ENCODE measurements at places on chromosomes 5 and 9.

DNA sequence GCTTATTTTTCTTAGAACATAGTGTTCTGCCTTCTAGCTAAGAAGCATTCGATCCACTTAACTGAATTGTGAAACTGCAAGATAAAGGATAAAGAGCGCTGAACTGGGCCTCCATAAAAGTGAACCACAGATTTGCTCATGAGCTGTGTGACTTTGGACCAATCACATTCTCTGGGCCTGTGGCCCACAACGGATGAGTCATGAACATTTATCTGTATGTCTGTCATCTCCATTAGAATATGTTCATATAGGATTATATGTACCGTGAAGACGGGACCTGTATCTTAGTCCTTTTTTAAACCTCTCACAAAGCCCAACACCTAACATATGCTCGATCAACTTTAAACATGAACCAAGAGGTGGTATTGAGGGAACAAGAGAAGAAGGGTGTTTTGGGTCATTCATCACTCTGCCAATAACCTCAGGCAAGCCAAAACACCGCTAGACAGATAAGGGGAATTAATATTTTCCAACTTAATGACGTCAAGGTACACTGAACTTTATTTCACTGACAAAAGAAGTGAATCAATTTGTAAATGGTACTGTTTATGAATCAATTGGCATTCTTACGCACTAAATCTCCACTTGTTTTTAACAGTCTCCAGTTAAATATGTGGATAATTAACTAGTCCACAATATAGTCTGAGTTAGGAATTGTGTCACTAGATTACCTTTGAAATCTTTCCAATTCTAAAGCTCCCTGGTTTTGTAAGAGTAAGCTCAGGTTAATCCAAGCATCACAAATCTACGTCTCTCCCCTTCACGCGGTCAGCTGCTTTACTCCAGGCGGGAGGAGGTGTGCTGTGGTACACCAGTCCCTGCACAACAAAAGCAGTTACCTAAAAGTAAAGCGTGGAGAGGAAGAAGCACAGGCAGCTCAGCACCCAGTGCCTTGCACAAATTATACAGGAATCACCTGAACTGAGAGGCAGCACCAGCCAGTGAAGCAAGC, 1.6 kb downstream of the TMEM245 start:
- DNase-seq = no peak

- no peak for DNase-seq
Measured at GRCh38 chr5:68243681-68244080, 28.1 kb downstream of the PIK3R1 start.

- no peak for DNase-seq
Measured at GRCh38 chr5:151569132-151570046, 21.7 kb downstream of the FAT2 start.

DNA sequence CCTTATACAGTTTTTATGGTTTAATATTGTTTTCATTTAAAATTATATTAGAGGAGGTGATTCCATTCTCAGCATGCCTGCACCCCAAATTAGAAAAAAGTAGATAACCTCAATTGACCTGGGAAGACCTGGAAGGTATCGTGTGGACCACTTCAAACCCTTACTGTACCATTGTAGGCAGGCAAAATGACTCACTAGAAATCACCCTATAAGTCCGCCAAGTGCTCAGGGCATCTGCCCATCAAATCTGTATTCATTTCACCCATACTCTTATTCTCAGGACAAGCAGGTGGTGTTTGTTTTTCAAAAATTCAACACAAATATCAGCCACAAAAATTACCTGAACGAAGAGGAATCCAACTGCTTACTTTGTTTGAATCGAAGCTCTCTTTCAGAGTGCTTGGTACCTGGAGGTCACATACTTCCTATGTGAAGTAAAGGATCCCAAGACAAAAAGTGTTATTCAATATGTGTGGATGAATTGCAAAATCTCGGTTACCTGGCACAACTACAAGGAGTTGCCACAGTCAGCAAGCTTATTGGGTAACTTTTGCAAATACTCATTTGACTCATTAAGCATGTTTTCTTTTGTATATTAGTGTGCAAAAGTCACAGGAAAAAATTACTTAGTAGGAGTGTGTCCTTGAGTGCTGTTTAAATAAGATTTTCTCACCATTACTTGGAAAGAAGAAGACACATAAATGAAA, 216.2 kb downstream of the ENC1 start:
- no peak for DNase-seq

- DNase-seq = no peak
Measured at GRCh38 chr5:167285591-167285990, 1005.9 kb upstream of the WWC1 start.

DNA sequence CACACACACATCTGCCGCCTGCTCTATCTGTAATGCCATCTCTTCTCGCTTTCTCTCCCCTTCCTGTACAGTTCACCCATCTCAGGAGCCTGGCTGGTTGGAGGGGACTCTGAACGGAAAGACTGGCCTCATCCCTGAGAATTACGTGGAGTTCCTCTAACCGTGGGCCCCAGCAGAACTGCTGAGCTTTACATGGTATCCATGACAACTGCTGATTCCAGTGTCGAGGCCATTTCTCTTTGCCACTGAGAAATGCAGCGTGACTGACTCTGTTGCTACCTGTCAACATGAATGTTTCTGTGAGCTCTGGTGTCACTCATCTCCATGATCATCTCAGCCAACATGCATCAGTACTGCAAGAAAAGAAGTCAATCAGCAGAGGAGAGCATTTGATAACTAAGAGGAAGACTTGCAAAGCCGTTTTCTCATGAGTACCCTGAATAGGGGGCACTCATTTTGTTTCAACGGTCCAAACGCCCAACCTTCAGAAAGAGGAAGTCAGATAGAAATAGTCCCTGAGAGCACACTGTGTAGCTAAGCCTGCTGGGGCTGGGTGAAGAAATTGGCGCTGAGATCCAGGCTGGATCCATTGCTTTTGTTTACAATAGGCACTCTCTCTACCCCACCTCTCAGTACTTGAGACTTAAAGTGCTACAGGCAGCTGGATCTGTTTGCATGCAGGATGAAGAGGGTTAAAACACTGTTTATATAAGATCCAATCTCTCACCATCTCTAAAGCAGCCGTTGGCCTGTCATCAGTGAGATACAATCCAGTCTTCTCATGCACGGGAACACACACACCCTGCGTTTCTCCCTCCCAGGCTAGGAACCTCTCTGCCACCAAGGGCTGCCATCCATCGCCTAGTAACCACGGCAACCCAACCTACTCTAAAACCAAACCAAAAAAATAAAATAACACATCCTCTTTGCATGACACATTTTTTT, 180.9 kb downstream of the NR3C1 start:
- DNase-seq = no peak

- no peak for DNase-seq
Measured at GRCh38 chr9:86487838-86488233, 133.6 kb upstream of the TUT7 start.

DNA sequence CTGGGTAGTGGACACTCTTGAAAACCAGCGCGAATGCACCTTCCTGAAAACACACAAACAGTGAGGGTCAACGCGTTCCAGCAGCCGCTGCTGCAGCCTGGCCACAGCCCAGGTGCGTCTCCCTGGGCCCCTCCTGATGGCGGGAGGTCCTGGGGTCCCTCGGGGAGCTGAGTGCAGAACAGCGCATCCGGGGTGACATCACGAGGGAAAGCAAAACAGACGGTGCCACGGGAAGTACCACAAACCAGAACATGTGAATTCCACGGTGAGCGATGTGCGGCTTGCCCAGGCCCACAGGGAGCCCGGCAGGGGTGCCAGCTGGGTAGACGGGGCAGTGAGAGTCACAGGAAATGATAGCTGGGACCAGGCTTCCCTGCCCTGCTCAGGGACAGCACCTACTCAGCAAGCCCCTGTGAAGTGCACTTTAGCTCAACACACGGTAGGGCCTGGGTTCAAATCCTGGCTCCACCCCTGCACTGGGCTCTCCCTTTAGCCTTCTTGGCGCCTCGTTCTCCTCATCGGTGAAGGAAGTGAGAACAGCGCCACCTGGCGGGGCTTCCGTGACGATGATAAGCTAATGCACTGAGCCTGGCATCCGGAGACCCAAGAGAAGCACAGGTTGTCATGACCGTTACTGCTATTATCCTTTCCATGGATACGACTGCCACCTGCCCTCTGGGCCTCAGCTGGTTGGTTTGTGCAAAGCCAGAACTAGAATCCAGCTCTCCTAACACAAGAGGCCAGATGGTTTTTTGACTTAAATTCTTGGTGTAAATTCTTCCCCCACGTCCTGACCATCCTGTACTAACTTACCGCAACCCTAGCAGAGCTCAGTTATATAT, 24.6 kb downstream of the GFPT2 start:
- DNase-seq = peak; percentile 78

DNA sequence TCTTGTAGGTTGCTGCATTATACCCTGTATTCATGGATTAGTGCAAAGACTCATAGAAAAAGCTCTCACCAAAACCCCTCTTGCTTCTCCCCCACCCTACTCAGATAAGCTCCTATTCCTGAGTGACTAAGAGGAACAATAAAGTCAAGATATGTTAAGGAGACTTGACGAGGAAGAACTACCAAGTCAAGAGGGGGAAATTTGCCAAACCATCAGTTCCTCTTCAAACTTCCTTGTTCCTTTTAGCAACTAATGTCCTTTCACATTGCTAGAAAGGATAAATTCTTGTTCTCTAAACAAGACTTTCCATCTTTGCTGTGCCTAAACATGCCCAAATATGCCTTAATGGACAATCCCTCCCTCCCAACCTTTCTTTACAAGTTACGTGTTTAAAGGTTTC, 27.0 kb downstream of the CNOT8 start:
- no peak for DNase-seq

GRCh38 chr5:179265514-179266290, 79.6 kb downstream of the ADAMTS2 start:
- DNase-seq = no peak

DNA sequence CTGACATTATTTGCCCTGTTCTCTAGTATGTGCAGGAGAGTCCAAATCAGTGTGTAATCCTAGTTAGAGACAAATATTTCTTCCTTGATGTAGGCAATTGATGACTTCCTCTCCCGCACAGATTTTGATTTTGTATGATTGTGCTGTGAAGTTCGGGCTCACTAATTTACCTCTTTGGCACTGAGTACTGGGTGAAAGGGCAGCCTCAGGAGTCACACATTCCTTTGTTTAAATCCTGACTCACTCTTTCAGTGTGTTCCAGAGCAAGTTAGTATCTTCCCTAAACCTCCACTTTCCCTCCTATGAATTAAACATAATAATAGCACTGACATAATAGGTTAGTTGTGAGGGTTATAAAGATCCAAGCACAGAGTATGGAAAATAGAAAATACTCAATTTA, 269.7 kb downstream of the ISL1 start:
- DNase-seq = no peak

GRCh38 chr9:136025481-136025880, 64.3 kb upstream of the UBAC1 start:
- no peak for DNase-seq

DNA sequence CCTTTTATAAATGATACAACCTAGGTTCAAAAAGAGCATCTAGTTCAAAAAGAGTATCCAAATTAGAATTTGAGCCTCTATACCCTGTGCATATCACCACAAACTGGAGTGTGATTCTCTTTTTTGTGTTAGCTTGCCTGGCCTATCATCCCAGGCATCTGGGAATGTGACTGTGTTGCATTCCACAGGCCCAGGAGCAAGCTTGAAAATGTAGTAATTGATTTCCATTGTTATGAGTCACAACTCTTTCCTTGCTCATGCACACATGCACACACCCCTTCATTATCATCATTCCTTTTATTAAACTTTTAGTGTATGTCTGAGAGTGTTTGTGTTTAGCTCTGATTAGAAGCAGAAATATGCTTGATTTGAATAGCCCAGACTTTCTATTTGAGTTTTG, 75.2 kb downstream of the FCHO2 start:
- DNase-seq = no peak

All from stimulated activated CD4-positive, alpha-beta T cell treated with anti-CD3 and anti-CD28 coated beads, Interleukin-1b, Interleukin-23, amount 100 ng/mL, for 1 hour (primary cell).